ENCODE measurements at places on chromosomes 4 and X.

- DNase-seq, result no peak
Measured at GRCh38 chr4:87079967-87080366, 140.5 kb downstream of the KLHL8 start.

GRCh38 chrX:139204898-139205667 lies 325.5 kb upstream of the F9 start:
- no peak for DNase-seq

DNA sequence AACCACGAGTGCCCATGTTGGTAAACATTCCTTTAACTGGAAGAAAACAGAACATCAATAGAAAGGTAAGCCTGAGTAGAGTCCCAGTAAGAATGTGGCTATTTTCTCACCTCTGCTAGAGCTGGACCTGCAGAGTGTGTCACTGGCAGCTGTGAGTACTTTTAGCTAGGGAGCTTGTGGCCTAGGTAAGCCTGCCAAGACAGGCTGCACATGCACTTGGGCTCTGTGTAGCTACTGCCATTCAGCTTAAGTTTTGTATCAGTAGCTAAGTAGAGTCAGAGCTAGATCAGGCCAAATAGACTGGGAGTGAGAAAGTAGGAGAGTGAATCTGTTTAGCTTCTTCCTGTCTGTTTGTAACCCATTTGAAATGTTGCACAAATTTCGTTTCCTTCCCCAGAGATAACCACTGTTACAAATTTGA lies 35.3 kb downstream of the RBPJ start:
- no peak for DNase-seq

DNA sequence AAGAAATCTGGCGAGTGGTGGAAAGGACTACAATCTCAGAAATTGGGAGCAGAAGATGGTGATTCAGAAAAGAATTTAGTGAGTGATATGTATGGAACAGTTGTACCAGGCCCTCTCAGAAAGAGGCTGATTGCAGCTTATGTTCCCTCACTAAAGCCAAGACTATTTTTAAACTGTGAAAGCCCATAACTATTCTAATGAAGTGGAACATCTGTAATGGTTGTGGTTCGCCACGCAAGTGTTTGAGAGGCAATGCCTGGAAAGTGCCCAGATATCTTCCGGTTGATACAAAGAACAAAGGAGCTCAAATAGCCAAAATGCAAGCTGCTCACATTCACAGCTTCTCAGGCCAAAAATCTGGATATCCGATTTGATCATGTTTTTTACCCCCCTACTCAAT lies 1250.7 kb downstream of the RAPGEF2 start:
- DNase-seq, result no peak

GRCh38 chr4:173763389-173763788 lies 233.4 kb upstream of the HAND2 start:
- no peak for DNase-seq

DNA sequence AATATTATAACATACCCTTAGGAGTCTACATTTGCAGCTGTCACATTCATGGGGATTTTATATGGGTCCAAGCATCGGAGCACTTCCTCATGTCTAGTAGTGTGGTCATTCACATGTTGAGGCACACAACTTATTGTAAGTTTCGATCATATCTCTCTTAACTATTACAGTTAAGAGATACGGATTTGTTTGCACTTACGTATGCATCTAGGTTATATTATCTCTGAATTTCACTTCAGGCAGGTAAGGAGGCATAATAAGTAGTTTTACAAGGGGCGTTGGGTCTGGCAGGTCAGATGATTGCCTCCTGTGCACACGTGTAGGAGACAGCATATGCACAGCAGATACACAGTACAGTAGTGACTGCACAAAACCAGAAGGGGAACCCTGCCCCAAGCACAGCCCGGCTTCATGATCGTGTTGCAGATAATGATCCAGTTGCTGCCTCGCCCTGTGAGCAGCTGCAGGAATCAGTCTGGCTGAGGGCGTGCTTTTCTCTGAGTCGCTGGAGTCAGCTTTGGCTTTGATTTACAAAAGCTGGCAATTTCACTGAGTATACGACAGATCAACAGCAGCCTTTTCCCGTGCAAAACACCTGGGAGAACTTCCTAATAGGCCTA lies 302.9 kb upstream of the GATB start:
- DNase-seq, result peak; percentile 64
